ENCODE measurements at places on chromosomes 6 and 20.

- peak; percentile 7 for DNase-seq
These were observed 54.8 kb upstream of the BCLAF1 start for GRCh38 chr6:136344420-136344819.

DNA sequence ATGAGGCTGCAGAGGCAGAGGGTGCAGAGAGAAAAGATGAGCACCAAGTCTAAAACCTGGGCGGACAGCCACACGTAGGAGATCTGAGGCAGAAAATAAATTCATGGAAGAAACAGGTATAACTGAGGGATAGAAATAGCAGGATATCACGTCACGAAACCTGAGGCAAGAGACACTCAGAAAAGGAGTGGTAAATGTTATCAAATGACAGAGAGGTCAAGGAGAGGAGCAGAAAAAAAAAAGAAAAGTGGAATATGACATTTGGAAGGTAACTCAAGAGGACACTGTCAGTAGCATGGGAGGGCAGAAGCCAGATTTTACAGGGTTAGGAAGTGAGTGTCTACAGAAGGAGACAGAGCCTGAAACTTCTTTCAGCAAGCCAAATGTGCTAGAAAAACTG is 84.2 kb upstream of the FBXL4 start:
- DNase-seq = no peak

DNA sequence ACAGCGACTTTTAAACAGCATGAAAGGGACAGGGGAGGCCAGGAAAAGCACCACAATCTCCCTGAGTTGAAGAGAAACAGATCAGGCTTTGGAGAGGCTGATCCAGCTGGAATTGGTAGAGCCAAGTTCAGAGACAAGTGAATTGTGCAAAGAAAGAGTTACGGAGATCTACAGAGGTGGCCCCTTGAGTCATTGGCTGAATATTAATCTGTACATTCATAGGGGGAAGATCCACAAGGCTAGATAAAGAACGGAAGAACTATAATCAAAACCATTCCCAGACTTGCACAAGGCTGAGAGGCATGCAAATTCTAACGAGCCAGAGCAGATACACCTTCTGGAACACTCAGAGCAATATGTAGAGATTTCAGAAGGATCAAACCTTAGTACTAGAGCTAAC is 14.2 kb upstream of the FOXQ1 start:
- DNase-seq = no peak

- peak; percentile 16 for DNase-seq
These were observed 404.5 kb downstream of the SYNE1 start for GRCh38 chr6:152232501-152233151.

DNA sequence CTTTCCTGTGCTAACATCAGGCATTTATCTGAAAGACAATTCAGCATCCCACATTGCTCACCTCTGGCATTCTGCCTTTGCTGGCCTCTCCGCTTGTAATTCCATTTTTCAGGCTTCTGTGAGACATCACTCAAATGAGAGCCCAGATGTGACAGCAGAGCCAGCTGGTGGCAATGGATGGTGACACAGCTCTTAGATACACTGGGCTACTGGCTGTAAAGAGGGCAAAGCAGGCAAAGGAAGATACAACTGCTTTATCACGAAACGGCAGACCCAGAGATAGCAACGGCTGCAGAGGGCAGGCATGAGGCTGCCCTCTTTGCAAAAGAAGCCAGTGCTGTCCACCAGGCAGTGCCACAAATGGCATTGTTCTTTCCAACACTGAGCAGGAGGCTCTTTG is 329.8 kb downstream of the KIF16B start:
- DNase-seq = no peak

DNA sequence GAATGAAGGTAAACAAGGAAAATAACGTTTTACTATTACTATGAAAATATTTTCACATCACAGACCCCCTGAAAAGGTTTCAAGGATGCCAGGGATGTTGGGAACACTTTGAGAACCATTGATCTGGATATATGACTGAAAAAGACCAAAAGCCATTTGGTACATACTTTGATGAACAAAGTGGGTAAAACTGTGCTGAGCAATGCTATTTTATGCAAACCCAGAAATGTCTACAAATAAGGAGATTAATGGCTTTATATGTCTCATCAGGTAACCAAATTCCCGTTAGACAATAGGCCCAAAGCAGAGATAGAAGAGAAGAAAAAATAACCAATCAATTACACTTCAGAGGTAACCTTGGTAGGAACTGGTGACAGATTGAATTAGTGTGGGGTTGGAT is 101.4 kb upstream of the CNKSR3 start:
- DNase-seq = no peak

GRCh38 chr6:165486183-165487137 is 176.6 kb downstream of the PDE10A start:
- DNase-seq = no peak

- DNase-seq = no peak
These were observed 194.8 kb downstream of the SLC35F1 start for GRCh38 chr6:118101831-118102345.

DNA sequence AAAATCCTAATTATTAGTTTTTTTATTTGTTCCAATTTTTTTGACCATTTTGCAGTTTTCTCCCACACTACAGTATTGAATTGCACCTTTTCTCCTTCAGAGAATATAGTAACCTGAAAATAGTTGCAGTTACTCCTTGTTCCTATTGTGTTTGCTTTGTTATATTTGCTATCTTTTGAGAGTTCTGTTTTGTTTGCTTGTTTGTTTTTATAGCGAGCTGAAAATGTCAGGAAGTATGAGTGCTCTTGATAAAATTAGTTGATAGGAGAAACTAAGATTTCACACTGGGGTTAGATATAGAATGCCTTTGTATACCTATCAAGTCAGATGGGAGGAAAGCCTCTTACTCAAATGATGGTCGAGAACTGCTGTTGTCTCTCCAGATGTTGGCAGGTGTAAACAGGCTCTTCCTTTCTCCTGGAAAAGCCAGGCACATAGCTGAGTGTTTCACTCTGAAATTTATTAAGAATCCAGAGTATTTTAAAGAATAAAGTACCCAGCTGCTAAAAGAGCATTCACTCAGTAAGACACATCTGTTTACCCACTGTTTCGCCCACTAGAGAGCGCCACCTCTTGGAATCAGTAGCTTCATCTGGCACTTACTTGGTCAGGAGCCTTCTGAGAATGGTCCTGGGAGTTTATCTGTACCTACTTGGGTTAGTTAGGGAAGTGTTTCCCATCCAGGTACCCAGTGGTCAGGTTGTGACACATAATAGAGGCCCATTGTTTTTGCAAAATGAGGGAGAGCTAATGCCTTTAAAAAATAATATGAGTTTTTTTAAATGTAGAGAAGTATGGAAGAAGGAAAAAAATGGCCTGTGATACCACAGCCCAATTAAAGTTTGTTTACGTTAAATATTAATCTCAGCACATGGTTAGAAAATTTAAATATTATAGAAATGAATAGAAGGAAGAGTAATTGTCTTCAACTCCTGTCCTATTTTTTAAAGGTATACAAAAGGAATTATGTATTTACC is 11.2 kb downstream of the NT5DC1 start:
- no peak for DNase-seq

GRCh38 chr6:26032340-26033084 is 54.7 kb upstream of the HFE start:
- DNase-seq = no peak

DNA sequence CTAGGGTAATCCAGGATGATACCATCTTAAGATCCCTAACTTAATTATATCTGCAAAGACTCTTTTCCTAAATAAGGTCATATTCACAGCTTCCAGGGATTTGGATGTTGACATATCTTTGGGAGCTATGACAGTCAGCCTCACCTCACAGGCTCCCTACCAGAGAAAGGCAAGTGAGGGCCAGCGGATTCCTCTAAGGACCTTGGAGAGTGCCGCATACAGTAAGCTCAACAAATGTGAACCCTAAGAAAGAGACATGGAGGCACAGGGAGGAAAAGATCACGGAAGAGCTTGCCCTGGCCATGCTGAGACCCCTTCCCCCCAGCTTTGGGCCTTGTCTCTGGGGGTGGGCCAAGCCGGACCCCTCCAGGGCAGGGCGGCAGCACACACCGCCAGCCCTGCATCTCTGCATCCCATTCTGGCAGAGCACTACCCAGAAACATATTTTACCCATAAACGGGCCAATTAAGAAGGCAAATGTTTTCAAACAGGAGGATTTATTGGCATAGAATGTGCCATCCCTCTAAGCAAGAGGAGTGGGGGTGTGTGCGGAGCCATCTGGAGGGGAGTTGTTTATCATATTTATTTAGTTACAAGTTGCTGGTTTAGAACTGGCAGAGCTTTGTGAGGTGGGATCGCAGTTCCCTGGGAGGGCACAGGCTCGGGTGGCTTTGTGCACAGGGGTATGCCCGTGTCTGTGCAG is 55.4 kb downstream of the CHMP4B start:
- no peak for DNase-seq

GRCh38 chr20:52804497-52805295 is 167.5 kb upstream of the TSHZ2 start:
- no peak for DNase-seq

DNA sequence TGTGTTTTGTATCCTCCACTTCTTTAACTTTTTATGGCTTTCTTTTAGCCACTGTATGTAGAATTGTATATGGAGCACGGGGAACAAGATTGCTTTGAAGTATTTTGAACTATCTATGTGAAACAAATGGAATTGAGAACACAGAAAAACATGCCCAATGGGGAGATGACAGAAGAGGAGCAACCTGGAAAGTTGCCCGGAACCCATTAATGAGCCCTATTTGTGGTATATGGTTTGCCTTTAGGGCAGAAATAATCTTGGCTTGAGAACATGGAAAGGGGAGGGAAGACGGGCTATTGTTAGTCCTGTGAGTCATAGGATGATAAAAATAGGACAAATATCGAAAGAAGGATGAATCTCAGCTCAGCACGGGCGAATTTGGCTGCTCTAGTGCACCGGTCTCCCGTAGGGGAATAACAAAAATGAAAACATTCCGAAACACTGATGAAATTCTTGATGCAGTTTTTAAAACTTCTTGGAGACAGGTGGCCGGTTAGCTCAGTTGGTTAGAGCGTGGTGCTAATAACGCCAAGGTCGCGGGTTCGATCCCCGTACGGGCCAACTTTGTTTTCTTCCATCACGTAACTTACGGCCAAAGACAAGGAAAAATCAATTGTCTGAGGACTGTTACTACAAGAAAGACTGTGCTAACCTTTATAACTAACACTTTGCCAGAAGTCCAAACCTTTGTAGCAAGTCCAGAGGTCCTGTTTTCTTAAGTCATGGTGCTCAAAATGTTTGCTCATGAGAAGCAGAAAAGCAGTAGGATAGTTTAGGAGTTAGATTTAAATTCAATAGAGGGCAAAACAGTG is 15.7 kb downstream of the HMGN4 start:
- peak; percentile 82 for DNase-seq

DNA sequence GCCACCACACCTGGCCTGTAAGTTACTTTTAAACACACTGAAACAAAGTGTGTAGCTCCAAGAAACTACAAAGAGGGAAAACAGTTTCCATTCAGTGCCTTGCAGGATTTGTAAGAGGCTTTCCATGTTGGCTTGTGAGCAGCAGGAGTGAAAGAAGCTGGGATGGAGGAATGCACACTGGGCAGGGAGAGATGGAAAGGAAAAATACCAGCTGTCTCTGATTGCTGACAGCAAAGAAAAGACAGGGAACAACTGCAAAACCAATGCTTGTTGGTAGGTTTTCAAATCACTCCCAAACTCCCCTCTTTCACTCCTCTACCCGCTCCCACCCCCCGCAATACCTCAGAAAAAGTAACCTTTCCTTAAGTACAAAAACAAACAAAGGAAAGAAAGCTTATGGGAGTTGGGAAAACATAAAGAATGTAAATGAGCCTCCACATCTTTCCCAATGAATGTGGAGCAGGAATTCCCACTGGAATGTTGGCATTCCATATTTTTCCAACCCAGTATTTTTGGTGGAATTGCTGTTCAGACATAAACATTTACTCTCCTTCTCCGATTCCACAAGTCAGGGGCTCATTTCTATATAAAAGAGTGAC is 166.1 kb downstream of the THBS2 start:
- no peak for DNase-seq

DNA sequence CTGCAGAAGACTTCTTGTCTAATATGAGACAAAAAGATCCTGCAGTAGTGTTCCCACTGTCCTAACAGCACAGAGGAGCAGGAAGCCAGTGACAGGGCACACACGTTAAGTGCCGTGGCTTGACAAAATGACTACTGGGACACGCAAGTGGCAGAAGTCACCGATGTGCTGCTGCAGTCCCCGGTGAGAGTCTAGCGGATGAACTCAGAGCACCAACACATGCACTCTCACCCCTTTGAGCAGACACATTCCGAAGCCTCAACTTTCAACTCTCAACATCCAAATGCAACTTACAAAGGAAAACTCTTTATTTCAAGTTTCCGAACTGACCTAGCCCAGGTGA is 898 bp downstream of the LAMA4 start:
- DNase-seq = no peak

Measured in stromal cell of bone marrow (primary cell).